Right renal pelvis (tissue), 4 donors: ENCODE measurements at places on chromosomes 2 and 18. TPM values are rescaled to one million over a fixed set of nuclear protein-coding genes. Genes with fewer than 3 reads are reported as not detected.

DNA sequence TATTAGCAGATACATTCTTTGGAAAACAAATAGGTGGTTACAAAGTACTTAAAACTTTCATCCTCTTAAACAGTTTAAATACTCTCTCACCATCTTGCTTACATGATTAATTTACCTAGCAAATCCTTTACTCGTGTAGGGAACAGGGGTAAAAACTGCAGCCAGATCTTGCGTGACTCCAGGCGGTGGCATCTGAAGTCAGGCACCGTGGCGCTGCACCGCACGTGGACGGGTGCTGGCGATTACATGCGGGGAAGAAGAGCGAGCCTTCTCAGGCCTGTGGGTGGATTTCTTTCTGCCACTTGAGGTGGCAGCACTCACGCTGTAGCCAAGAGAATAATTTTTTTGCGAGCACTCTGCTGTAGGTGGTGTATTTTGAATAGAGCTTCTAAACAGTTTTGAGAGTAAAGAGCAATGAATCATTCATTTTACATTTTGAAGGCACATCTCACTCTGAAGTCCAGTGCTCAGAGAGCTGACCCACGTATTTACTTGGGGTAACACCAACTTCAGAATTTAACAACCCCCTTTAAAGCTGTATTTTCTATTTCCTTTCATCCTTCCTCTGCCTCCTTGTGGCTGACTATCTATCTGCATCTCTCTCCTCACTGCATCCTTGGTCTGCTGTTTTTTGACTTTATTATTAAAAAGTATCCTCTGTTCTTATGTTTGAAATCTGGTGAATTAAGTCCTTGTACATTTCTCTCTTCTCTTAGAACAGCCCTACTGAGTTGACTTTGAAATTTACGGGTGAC, 68.9 kb downstream of the EPAS1 start:
- DNase-seq, result no peak

GRCh38 chr2:144377914-144378313, 142.0 kb downstream of the ZEB2 start:
- DNase-seq, result no peak

DNA sequence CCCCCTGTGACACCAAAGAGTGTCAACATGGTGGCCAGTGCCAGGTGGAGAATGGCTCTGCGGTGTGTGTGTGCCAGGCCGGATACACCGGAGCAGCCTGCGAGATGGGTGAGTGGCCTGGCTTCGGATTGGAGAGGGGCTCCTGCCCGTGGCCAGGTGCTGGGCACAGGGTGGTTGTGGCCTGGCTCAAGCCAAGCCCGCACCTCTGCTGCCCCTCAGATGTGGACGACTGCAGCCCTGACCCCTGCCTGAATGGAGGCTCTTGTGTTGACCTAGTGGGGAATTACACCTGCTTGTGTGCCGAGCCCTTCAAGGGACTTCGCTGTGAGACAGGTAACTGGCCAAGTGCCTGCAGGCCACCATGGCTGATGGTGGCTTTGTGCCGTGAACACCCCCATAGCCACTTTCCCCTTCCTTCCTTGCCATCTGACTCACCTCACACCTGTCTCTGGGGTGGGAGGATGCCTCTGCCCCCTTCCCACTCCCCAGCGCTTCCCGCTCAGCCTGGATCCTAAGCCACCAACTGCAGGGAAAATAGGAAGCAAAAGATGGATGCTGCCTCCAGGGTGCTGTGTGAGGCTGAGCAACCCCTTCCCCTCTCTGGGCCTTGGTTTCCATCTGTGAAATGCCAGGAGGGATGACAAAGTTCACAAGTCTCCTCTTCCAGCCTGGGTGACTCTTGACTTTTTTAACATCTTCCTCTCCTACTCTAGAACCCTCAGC, 41.8 kb downstream of the SNED1 start:
- no peak for DNase-seq

DNA sequence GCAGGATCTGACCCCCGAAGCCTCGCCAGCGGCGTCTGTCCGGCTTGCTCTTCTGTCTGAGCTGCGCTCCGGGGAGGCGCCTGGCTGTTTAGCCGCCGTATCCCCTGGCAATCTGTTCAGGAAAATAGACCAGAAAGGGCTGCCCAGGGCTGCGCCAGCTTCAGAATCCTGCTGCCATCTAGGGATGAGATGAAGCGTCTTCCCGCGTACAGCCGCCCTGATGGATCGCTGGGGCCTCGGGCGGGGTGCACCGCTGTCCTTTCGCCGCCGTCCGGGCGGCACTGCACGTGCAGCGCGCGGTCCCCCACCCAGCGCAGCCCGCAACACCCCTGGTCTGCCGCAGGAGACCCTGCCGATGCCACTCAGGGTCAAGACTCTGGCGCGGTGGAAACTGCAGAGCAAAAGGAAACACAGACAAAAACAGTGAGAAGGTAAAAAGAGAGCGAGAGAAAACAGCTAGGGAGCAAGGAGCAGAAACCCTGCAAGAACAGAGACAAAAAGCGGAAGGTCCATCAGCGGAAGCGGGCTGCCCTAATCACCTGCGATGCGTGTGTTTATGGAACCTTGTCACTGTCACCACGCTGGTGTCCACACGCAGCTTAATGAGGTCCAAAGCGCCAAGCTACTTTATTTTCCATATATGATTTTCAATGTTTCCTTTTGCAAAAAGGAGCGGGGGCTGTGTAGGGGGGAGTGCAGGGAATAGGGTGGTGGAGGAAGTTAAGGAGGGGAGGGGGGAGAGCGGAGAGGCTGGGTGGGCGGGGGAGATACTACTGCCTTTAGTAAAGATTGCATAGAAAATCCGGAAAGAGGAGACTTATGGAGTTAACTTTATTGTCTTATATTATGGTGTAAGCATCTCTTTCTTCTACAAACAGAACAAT, 2113.3 kb upstream of the PIK3C3 start:
- peak; percentile 56 for DNase-seq

DNA sequence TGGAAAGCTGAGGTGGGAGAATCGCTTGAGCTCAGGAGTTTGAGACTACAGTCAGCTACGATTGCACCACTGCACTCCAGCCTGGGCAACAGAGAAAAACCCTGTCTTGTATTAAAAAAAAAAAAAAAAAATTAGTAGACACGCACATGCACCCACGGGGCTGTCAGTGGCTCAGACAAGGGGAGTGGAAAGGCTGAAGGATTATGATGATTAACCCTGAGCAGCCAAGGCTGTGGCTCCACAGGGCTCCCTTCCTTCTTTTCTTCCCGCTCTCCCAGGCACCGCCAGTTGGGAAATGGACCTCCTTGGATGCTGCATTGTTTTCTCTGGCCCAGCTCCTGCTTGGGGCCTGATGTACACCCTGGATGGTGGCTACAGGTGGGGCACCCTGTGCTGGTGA, 49.0 kb upstream of the RAB6C start:
- DNase-seq, result no peak

GRCh38 chr18:55539240-55539639, 48.8 kb downstream of the TCF4 start:
- no peak for DNase-seq

The PLCL1 gene
- polyA plus RNA-seq, result 15.2 TPM

The DES gene
- 6.8 TPM for polyA plus RNA-seq

DNA sequence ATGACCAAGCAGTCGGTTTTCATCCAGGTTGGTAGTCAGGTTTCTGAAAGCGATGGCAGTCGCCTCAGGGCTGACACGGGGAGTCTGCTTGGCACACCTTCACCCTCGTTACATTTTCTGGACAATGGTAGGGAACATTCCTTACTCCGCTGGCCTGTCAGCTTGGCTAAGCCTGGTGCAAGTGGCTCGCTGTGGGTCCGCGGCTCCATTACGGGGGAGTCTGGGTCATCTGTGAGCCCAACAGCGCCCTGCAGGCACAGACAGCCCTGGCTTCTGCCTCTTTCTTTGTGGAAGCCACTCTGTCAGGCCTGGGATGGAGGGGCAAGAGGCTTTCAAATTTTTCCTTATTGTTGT, 95.6 kb downstream of the HDAC4 start:
- DNase-seq, result no peak

DNA sequence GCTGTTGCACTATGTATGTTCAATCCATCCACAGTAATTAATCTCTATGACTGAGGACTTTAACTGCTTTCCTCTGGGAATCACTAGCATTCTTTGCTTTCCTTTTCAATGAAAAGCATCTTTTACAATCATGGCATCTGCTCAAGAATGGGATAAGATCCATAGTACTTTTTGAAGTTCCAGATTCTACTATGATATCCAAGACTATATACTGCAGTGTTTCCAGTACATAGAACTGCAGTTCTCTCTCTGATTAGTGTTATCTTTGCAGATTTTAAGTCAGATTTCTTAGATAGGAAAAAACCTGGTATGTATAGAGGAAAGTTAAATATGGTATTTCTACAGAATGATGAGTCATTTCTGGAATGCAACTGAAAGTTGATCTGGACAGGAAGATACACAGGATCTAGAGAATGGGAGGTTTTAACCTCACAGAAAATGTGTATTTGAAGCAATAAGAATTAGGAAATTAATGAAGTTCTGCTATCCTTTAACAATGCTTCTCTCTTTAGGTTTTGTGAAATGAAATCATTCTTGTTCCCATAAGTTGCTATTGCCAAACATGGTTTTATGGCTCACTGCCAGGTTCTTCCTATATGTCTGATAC, 670.7 kb downstream of the ERBB4 start:
- no peak for DNase-seq

The RAB6D gene
- polyA plus RNA-seq, result 2.2 TPM

The FLACC1 gene
- polyA plus RNA-seq, result 2.8 TPM

- no peak for DNase-seq
Observed at GRCh38 chr2:170723446-170723958, 8.4 kb downstream of the SP5 start.

The FBLN7 gene
- polyA plus RNA-seq, result 16.3 TPM

The RAB31 gene
- polyA plus RNA-seq, result 35.6 TPM

GRCh38 chr2:128308889-128309279, 9.8 kb downstream of the HS6ST1 start:
- DNase-seq, result no peak

DNA sequence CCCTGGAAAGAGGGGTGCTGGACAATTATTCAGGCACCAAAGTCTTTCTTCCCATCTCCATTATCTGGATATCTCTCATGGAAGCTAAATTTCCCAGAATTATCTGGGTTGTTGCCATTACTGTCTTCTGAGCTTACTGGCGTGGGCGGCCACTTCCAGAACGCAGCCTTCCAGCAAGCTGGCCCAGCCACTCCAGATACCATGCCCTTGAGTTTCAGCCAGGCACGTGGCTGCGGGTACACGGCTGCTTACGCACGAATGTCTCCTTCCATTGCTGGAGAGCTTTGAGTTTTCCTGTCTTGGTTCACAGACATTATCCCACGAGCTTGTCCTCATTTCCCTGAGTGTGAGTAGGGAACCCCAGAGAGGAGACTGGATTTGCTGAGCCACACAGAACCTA, 32.7 kb downstream of the CELF4 start:
- no peak for DNase-seq

The MSH6 gene
- 108 TPM for polyA plus RNA-seq

The GLI2 gene
- polyA plus RNA-seq, result 11.7 TPM

DNA sequence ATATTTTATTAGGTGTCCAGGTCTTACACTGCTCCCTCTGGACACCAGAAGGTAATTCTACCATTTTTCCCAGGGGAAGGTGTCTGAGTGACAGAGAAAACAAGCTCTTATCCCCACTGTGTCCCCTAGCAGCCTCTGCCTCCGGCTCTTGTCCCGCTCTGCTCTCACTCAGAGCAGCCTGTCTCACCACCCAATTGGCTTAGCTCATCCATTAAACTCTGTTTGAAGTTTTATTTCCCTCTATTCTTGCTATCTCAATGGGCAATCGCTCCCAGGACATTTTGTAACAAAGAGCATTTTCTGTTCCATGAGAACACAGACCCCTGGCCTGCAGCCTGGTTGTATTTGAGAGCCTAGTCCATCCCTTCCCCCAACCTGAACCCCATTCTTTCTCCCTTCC, 90.6 kb upstream of the LDAH start:
- DNase-seq, result no peak

DNA sequence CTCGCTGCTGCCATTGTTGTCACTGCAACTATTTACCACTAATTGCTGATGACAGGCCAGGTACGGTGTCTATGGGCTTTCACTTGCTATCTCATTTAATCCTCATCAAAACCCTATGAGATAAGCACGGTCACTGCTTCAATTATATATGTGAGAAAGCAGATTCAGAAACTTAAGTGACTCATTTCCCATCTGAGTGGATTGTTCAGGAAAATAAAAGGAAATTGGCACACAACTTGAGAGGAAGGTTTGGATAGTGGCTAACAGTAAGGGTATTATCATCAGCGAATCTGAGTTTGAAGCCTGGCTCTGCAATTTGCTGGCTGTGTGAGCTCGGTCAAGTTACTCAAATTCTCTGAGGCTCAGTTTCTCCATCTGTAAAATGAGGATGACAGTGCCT, 196.0 kb downstream of the KCNS3 start:
- DNase-seq, result no peak

The DCDC2C gene
- 0.27 TPM for polyA plus RNA-seq

- DNase-seq, result no peak
Observed at GRCh38 chr2:98297817-98298682, 48.2 kb upstream of the CNGA3 start.

DNA sequence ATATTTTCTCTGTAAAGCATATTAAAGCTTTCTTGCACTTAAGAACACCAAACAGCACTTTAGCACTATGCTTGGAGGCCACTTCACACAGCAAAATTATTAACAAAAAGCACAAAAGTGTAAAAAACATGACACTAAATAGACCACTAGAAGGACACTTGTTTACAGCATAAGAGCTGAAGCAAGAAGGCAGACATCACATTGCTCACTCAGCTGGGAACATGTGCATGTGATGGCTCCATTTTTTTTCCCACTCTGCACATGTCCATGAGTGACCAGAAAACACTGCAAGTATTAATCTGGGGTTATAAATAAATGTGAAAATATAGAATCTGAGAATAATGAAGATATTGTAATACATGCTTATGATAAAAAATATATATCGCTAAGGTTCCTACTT, 103.1 kb upstream of the MAPRE2 start:
- no peak for DNase-seq

The MEIS1 gene
- 100 TPM for polyA plus RNA-seq

The INPP5D gene
- polyA plus RNA-seq, result 6.0 TPM

DNA sequence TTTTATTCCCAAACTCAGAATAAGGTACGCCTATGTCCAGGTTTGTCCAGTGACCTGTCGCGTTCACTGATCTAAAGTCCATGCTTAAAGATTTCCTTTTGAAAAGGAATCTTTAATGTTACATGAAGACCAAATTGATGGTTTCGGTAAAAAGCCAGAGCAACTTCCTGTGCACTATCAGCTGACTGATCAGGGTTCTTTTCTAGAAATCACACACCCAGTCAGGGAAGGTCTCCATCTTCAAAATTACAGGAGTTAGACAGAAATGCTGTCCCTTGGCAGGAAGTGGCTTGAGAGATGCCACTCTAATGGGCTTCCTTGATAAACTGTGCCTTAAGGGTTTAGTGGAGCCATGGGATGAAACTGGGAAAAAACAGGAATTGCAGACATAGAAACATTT, 14.7 kb upstream of the ARHGAP25 start:
- no peak for DNase-seq

DNA sequence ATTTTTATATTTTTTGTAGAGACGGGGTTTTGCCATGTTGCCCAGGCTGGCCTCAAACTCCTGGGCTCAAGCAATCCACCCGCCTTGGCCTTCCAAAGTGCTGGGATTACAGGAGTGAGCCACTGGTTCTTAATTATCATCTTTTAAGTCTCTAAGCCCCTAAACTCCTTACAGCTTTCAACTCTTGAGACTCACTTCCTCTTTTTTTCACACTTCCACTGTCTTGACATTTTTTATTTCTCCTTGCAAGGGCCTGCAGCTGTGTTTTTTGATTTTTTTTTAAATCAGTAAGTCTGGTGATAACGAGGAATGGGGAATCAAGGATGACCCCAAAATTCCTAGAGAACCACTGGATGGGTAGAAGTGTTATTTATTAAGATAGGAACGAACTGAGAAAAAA, 8.6 kb upstream of the ABCB11 start:
- no peak for DNase-seq
